Activated CD4-positive, alpha-beta T cell treated with anti-CD3 and anti-CD28 coated beads, Interleukin-2, Interleukin-4, amounts not matched to agents 100 ng/mL and 50 ng/mL, durations not matched to agents 16 hours and 8 hours (primary cell): ENCODE measurements at places on chromosomes 16 and 17.

GRCh38 chr17:50057521-50057991 lies 1.6 kb downstream of the ITGA3 start:
- DNase-seq, result no peak

DNA sequence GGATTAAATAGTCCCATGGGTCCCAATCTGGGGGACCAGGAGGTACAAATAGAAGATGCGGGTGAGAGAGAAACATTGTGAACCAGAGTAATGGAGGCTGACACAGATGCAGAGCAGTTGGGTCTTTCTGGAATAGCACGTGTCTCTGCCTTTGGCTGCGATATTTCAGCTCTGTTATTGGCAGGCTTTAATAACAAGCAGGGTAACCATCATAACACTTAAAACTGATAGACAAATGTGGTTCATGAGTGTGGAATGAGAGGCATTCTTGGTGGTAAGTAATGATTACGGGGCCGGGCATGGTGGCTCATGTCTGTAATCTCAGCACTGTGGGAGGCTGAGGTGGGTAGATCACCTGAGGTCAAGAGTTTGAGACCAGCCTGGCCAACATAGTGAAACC lies 110.3 kb downstream of the SNX29 start:
- no peak for DNase-seq

- DNase-seq, result peak; percentile 62
Measured at GRCh38 chr16:69150146-69150865, 17.9 kb downstream of the UTP4 start.

GRCh38 chr16:82282662-82283061 lies 112.6 kb upstream of the MPHOSPH6 start:
- DNase-seq, result no peak

DNA sequence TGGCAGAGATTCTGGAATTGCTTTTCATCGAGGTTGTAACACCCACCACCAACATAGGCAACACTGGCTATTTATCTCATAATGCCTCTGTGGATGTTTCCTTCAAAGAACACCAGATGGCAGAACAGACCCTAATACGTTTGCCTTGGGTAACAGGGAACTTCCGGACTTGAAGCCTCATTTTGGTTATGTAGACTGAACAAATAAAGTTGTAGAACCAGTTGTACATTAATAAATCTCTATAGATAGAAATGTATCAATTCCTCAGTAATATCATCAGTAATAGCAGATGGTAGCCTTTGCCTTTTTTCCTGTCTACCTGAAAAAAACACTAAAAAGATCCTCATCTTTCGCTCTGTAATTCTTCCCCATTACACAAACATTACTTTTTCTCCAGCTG lies 25.9 kb upstream of the APOH start:
- DNase-seq, result peak; percentile 81

- DNase-seq, result no peak
Measured at GRCh38 chr16:87832741-87833502, 36.4 kb downstream of the SLC7A5 start.

GRCh38 chr16:22284637-22285036 lies 12.6 kb upstream of the POLR3E start:
- DNase-seq, result no peak

- DNase-seq, result no peak
Measured at GRCh38 chr17:57197466-57198071, 58.8 kb upstream of the MSI2 start.

- DNase-seq, result no peak
Measured at GRCh38 chr16:75111961-75112733, 4.4 kb downstream of the LDHD start.

- no peak for DNase-seq
Measured at GRCh38 chr16:60031740-60032139, 1297.6 kb upstream of the GOT2 start.

DNA sequence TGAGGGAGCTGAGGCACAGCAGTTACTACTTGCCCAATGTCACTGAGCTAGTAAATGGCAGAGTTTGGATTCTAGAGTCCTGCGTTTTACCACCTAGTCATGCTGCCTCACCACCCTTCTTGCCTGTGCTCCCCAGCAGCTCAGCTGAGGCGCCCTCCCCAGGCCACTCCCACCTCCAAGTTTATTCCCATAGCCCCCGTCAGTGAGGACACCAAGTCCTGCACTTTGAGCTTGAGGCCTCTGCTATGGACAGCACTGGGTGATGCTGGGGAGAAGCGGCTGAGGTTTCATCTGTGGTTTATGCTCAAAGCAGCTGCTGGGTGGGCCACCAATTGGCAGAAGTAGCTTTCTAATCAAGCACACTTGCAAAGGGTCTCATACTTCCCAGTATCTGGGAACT lies 36.7 kb downstream of the TMEM238L start:
- no peak for DNase-seq

GRCh38 chr16:23629516-23629915 lies 11.6 kb downstream of the PALB2 start:
- DNase-seq, result no peak

GRCh38 chr16:59886021-59886420 lies 1151.9 kb upstream of the GOT2 start:
- no peak for DNase-seq

- DNase-seq, result no peak
Measured at GRCh38 chr17:63579633-63580032, 21.1 kb upstream of the TACO1 start.

GRCh38 chr16:68276223-68276622 lies 11.9 kb downstream of the SLC7A6 start:
- DNase-seq, result no peak

GRCh38 chr16:4733211-4733742 lies 794 bp downstream of the ANKS3 start:
- DNase-seq, result no peak

- peak; percentile 91 for DNase-seq
Measured at GRCh38 chr17:29591737-29592608, 959 bp upstream of the ANKRD13B start.

DNA sequence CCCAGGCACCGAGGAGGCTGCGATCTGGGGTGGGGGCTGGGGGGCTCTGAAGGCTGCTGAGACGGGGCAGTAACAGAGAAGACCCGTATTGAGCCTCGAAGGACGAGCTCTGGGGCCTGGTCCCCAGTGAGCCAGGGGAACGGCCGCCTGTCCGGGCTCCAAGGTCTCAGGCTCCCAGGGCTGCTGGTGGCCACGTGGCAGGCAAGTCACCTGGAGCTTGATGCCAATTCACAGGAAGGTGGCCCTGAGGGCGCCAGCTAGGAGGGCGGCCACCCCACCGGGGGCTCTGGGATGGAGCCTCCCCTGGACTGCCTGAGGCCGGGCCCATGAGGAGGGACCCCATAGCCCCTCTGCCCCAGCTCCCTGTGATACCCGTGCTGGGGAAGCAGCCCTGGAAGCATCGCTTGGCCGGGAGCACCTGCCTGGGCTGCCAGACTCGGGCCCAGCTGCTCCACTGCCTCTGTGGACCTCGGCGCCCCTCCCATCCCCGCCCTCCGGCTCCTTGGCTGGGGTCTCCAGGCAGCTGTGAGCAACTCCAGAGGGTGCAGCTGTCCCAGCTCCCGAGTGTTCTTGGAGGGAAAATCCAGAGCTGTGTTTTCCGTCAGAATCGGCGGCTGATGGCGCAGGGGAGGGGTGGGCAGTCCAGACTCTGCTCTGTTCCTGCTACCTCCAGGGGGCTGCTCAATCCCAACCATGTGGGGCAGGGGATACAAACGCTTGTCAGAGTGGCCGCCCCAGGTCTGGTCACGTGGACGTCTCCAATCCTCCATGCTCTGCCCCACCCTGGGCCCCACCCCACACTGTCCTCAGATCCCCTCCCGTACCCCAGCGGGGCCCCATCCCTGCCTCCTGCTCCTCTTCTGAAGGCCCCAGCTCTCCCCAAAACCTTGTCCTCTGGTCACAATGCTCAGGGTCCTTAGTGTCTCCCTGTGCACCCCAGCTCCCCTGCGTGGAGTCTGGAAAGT lies 67.2 kb upstream of the GNG13 start:
- DNase-seq, result no peak

DNA sequence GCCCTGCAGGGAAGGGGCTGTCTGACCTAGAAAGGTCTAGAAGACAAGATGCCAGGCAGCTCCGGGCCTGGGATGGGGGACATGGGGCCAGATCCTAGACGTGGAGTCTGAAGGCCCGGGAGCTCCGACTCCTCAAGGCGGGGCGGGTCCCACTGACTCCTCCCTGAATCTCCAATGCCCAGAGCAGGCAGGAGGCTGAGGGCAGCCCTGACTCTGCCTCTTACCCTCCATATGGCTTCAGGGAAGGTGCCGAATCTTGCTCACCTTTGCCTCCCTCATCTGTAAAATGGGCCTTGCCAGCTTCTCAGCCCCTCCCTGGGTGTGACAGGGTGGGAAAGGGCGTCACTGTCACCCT lies 14.8 kb downstream of the VASN start:
- no peak for DNase-seq

DNA sequence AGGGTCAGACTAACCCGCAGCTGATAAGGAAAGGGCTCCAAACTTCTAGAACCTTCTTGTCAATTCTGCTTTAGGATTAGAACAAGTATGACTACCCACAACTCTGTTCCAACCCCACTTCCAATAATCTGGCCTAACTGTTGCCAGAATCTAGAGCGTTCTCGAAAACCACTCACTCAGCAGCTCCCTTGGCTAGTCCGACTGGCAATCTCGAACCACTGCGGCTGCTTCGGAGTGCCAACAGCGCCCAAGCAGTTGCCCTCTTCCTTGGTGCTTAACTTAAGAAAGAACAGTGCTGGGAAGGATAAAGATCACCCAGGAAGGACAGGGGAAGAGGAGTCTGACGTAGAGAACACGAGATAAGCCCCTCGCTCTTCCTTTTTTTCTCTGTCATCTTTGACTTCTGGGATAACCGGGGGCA lies 818 bp downstream of the DNAJC7 start:
- no peak for DNase-seq

GRCh38 chr17:82247856-82248671 lies 19.2 kb downstream of the SLC16A3 start:
- DNase-seq, result no peak
